ENCODE measurements at places on chromosomes 6 and 20. TPM values are rescaled to one million over a fixed set of nuclear protein-coding genes. Genes with fewer than 3 reads are reported as not detected.

DNA sequence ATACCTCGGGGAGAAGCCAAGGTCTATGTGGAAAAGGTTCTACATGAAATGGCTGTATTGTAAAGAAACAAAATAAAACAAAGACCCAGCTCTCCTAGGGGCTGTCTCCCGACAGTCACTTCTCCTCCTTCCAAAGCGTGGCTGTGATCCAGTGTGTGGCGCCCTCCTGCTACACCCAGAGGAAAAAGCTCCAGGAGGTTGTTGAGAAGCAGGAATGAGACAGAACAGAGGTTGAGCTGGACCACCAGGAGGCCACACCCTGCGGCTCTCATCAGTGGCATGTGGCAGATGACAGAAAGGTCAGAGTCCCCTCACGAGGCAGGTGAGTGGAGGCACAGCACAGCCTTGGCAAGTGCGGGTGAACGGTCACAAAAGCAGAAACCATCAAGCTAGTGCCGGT is 236.0 kb downstream of the TBXT start:
- no peak for DNase-seq

- peak; percentile 59 for DNase-seq
These were observed at the start of gene FAM184A for GRCh38 chr6:119078376-119079282. Gene FAM184A (minus strand): TSS chr6:119078664. CDS start chr6:119078299, 365 bp downstream.

- DNase-seq, result no peak
These were observed 184.0 kb downstream of the UTRN start for GRCh38 chr6:144469144-144469575.

- DNase-seq, result no peak
These were observed 100.8 kb upstream of the CNKSR3 start for GRCh38 chr6:154611241-154611640.

DNA sequence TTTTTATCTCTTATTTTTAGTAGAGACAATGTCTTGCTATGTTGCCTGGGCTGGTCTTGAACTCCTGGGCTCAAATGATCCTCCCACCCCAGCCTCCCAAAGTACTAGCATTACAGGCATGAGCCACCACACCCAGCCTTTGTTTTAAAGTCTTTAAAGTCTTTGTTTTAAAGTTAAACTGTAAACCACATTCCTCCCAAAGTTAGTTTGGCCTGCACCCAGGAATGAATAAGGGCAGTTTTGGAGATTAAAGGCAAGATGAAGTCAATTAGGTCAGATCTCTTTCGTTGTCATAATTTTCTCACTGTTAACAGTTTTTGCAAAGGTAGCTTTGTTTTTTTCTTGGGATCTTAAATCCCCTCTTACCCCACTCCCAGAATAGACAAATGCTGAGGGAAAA is 63.8 kb downstream of the UBR2 start:
- DNase-seq, result no peak

DNA sequence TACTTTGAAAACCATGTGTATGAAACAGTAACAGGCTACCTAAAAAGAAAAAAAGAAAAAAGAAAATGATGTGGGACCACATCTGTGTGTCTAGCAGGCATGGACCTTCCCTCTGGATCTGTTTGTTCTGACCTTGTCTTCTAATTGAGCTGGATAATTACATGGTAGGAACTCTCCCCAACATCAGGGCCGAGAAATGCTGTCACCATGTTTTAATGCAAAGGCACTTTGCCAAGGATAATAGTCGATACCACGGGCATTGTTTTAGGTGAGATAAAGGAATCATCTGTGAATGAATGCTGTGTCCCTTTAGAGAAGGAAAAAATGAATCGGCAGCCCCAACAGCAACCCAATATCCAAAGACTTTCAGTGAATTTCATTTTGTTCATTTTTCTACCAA is 149.1 kb downstream of the ZDHHC14 start:
- no peak for DNase-seq

- no peak for DNase-seq
These were observed 42.4 kb downstream of the SLC2A10 start for GRCh38 chr20:46751856-46752255.

DNA sequence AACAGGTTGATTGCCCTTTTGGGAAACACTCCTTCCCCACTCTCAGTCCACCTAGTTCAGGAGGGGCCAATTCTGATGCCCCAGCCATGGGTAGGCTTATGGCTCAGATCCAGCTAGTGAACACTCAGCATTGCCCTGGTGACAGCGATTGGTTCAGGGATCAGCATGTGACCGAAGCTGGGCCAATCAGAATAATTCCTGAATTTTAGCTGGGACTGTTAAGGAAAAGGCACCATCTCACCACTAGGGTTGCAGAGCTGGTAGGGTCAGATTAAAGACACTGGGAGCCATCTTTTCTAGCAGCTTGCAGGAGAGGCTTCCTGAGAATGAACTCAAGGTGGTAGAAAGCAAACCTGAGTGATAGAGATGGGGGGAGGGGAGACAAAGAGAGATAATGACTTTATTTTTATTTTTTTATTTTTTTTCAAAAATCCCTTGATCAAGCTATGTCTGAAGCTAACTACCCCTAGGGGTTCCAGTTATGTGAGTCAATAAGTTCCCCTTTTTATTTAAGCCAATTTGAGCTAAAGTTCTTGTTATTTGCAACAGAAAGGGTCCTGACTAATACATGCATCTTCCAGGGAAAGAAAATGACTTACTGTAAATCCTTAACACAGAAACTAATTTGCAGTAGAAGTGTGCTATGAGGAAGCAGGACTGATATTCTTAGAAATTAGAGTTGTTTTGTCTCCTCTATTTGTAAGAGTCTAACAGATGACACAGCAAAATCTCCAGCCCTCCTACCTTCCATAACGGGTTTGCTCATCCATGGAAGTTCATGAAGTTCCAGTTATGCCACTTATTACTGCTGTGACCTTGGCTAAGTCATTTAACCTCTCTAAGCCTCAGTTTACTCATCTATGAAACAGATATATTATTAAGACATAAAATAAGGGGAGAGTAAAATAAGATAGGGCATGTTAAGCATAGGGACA is 44.7 kb downstream of the EYA2 start:
- no peak for DNase-seq

DNA sequence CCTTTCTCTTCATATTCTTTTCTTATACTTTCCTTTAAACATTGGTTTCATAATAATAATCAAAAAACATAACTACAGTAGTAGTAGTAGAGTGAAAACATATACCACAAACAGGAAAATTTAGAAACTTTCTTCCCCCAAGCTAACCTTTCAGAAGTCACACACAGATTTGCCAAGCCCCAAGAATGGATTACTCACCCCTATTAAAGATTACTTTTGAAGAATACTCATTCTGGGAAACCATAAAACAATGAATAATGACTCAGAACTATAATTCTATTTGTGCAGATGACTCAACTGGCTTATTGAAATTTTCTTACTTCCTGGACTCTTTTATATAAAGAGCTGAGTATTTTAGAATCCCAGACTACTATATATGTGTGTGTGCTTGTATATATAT is 119.4 kb upstream of the GJE1 start:
- no peak for DNase-seq

- DNase-seq, result no peak
These were observed 150.5 kb upstream of the PRSS16 start for GRCh38 chr6:27096834-27097511.

- no peak for DNase-seq
These were observed 115.1 kb downstream of the JAG1 start for GRCh38 chr20:10558635-10559187.

- DNase-seq, result no peak
These were observed 16.6 kb upstream of the SCUBE3 start for GRCh38 chr6:35197196-35197595.

GRCh38 chr6:33427585-33428223 is 7.8 kb downstream of the SYNGAP1 start:
- peak; percentile 8 for DNase-seq

GRCh38 chr6:140779991-140780596 is 1352.6 kb upstream of the GJE1 start:
- DNase-seq, result no peak

GRCh38 chr20:45967551-45968080 is 4.4 kb downstream of the ZNF335 start:
- no peak for DNase-seq

DNA sequence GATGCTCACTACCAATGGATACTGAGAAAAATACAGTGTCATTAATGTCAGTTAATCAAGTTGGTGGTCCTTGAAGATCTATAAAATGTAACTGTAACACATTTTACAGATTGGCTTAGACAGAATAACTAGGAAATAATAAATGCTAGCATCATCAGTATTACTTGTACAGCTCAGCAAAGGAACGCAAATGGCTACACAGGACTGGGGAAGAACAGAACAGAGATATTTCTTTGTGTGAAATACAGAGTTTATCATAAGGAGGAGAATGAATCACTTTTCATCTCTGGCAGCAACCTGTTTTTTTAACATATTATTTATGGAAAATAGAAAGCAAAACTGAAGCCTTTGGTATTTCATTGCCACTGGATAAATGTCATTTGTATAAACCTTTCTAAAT is 8.2 kb upstream of the QKI start:
- no peak for DNase-seq

GRCh38 chr6:123569575-123569974 is 67.2 kb downstream of the TRDN start:
- no peak for DNase-seq

DNA sequence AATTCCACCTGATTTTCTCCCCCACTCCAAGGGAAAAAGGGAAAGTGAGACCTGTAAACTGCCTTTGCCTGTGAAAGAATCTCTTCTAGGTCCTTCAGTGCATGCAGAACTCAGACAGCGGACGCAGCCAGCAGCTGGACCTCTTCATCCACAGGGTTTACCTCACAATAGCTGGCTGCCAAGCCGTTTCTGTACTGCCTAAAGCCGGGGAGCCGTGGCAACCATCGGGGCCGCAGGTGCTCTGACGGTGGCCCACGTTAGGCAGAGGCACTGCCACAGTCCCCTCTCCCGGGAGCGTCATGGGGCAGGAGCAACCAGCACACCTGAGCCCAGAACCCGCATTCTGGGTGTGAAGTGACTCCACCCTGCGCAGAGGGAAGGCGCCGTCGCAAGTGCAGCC is 206.1 kb downstream of the TTLL2 start:
- no peak for DNase-seq

GRCh38 chr6:169862043-169862891 is 110.8 kb downstream of the ERMARD start:
- DNase-seq, result no peak

DNA sequence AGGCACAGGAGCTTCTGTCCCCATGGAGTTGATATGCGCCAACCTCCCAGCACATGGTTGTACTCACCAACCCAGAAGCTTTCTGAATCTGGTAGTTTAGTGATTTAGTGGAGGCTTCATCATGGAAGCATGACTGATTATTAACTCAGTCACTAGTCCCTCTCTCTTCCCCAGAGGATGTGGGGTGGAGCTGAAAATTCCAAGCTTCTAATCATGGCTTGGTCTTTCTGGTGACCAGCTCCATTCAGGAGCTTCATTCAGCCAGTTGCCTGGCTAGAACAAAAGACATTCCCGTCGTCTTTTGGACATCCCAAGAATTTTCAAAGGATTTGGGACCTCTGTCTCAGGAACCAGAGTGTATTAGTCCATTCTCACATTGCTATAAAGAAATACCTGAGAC is 13.3 kb upstream of the SMIM13 start:
- DNase-seq, result no peak

DNA sequence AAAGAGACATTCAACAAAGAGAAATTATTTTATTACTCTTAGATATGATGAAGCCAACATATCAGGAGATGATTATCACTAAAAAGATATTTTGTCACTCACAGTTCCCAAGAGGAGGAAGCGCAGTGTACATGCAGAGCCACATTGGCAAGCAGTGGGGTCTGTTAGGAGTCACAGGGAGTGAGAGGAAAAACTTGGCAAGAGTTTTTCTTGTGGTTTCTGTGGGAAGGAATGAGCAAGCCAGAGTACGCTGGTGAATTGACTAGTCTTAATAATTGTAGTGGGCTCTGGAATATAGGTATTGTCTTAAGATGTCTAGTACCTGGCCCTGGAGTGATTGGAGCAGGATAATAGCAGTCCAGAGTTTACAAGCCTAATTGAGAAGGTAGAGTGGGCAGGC is 1095.2 kb downstream of the GRIK2 start:
- DNase-seq, result no peak

- DNase-seq, result no peak
These were observed 55.2 kb upstream of the MAFB start for GRCh38 chr20:40744072-40744817.

GRCh38 chr6:23465912-23466311 is 660.1 kb upstream of the NRSN1 start:
- DNase-seq, result no peak

- DNase-seq, result no peak
These were observed 11.3 kb downstream of the NFATC2 start for GRCh38 chr20:51531141-51531710.

DNA sequence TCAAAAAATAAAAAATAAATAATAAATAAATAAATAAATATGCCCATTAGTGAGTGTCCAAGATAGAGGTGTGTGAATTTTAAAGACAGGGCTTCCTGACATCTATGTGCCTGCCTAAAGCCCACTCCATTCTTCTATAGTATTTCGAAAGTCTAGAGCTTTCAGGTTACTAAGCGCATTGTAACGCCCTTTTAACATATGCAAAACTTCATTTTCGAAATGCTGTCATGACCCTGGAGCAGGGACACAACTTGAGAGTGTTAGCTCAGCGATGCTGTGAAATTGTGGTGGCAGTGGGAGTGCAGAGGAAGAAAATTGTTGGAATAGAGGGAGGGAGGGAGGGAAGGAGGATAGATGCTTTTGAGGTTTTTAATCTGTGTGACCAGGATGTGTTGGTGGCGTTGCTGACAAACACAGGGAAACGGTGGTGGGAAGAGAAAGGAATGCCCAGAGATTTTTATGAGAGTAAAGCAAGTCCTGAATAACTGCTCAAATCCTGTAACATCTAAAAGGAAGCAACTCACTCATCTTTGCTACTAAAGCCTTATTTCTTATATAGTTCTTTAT is 169.3 kb downstream of the ARID1B start:
- no peak for DNase-seq

- peak; percentile 53 for DNase-seq
These were observed 6.8 kb upstream of the POU3F2 start for GRCh38 chr6:98827295-98828159.

- DNase-seq, result no peak
These were observed 13.8 kb downstream of the ADA start for GRCh38 chr20:44637522-44638372.

- DNase-seq, result no peak
These were observed 49.3 kb downstream of the TBC1D7 start for GRCh38 chr6:13278991-13279390.

DNA sequence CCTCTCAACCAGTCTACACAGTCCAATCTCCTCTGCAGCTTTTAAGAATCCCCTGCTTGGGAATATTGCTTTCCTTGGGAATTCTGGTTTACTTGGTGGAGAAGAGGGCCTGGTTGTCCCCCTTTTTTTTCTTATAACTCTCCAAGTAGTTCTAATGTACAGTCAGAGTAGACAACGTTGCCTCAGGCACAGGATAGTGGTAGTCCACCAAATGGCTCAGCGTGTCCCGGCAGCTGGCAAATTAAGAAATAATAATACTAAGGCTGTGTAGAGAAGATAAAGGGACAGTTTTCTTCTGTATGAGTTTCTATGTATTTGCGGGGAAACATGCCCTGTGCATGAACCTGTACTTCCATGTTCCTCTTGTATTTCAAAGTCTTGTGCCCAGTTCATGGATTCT is 145.7 kb upstream of the RREB1 start:
- DNase-seq, result no peak

CDSN gene
- total RNA-seq, result not detected

PGBD1 gene
- total RNA-seq, result 17.0 TPM

PRSS35 gene
- total RNA-seq, result 4.8 TPM

KCNK5 gene
- 0.16 TPM for total RNA-seq

RRAGD gene
- total RNA-seq, result 99.2 TPM

BTNL2 gene
- not detected for total RNA-seq

MYCT1 gene
- total RNA-seq, result 4.7 TPM

NKX2-4 gene
- not detected for total RNA-seq

FAM83C gene
- total RNA-seq, result not detected

GJA1 gene
- 87.7 TPM for total RNA-seq

Measured in occipital lobe (tissue), 3 donors.